ENCODE measurements at places on chromosomes 1 and 21. TPM values are rescaled to one million over a fixed set of nuclear protein-coding genes. Genes with fewer than 3 reads are reported as not detected.

Gene PTPN7
- total RNA-seq: not detected

Gene SERBP1
- total RNA-seq: 249 TPM

DNA sequence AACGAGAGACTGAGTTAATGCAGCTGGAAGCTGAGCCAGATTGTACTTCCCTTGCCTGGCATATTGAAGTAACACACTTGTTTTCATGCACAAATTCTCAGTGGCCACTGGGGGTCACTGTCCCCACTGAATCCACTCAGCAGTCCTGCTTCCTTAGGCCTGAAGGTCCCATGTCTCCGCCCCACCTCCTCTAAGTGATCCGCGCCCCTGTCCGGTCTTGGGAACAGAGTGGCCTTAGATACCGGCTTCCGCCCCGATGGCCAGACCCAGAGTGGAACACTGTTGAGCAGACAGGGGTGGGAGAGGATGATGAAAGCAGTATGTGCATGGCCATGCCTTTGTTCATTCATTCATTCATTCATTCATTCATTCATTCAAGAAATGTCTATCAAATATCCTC is 34.8 kb downstream of the CHAF1B start:
- DNase-seq: peak; percentile 45

- DNase-seq: no peak
These were observed 8.7 kb downstream of the TENT5B start for GRCh38 chr1:27003745-27004470.

DNA sequence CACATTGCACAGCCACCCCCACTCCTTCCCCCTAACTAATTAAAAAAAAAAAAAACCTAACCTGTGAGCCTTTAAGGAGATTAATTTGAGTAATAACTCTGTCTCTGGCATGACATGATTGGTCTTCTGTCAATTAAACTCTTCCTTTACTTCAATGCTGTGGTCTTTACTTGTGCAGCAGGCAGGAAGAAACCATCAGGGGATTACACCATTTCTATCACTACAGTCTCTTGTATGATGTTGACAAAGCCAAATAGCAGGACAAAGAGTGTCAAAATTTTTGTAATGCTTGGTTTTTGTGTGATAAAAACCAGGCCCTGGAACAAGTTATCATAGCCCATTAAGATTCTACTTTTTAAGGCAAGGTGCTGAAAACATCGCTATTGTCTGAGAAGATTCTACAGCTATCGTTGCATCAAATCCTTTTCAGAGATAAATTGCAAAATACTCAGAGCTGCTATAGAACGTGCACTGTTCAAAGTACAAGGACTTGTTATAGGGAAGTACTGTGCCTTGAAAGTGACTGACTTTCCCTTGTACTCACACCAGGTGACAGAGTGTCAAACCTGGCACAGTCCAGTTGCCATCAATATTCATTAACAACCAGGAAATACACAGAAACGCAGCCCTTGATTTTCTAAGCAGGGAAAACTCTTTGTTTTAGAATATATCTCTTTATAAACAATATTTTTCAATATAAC is 37.7 kb downstream of the LHX9 start:
- no peak for DNase-seq

DNA sequence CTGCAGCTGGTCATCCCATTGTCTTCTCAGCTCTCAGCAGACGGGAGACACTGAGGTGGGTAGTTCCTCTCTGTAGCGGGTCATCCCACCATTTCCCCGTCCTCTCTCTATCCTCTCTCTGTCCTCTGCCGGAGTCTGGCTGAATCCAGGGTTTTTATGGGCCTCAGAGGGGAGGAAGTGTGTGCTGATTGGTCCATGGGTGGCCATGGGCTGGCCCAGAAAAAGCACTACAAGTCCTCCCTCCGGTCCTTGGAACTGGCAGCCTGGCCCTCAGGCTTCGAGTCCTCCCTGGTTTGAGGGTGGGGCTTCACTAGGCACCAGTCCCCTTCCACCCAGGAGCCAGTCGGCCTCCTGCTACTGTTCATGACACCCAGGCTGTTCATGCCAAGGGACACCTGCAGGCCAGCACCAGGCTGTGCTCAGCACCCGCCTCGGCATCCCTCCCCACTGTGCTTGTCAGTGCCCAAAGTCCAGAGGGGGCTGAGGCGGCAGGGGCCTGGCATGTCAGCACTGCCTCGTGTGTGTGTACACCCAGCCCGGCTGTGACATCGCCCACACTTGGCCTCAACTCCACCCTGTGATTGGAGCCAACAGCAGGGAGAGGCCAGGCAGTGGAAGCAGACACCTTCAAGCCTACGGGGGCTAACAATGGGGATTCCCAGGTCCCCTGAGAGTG is 23.0 kb upstream of the LRRC8C start:
- no peak for DNase-seq

- no peak for DNase-seq
These were observed 69.6 kb downstream of the COLGALT2 start for GRCh38 chr1:183967914-183968313.

DNA sequence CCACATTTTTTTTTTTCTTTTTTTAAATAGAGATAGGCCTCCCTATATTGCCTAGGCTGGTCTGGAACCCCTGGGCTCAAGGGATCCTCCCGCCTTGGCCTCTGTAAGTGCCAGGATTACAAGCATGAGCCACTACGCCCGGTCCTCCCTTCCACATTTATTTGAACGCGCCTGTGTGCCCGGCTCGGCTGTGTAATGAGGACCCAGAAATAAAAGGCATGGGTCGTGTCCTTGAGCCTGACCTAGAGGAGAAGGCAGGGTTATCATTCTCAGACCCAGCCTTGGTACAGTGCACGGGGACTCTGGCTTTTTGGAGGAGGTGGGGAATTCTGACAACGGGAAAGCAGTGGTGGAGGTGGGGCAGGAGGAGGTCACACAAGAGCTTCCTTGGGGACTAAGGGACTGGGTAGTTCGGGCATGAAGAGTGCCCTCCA is 841 bp downstream of the CENPF start:
- DNase-seq: peak; percentile 42

DNA sequence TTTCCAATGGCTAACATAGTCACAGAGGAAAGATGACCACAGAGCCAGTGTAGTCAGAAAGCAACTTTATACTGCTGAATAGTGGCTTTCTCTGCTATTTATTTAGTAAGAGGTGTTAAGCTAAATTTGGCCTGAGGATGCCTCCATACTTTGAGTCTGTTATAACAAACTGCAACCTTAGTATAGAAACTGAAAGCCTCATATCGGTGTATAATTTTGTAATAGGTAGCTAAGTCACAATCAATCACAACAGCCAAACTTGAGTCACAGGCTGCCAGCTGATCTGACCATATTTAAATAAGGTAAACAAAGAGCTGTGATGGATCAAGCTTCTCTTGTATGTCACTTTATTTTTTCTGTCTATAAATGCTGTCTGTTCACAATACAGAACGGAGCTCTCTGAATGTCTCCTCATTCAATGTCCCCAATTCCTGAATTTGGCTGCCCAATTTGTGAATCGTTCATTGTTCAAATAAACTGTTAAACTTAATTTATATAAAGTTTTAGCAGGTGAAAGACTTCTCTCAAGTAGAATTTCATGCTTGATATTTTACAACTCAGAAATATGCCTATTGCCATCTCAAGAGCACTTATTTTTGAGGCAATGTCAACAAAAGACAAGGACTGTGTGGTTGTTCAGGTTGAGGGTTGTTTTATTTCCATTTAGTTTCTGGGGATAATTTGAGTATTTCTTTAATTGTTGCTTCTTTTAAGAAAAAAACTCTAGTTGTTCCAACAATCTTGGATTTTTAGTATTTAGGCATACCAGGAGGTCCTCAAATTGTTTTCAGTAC is 339.7 kb upstream of the B3GALT2 start:
- no peak for DNase-seq

DNA sequence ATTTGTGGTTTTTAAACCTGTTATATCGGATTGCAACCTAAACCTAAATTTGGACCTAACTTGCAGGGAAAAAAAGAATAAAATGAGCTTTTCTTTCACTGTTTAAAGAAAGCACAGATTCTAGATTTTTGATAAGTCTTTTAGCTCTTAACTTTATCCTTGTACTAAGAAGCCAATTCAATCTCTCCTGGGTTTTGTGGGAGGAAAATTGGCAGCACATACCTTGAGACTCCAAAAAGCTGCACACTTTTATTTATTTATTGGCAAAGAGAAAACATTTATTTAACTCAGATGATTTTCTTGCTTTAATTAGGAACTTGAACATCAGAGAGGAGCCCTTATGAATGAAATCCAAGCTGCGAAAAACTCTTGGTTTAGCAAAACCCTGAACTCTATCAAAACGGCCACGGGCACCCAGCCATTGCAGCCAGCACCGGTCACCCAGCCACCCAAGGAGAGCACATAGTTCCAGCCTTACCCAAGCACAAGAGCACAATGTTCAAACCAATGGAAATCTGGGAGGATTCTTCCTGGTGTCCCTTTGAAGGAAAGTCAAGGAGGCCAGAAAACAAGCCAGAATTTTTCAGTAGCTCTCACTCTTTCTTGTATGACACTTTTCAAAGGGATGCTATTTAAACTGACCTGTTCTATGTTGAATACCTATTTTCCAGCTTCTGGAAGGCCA is 10.1 kb upstream of the CACYBP start:
- peak; percentile 64 for DNase-seq

Measured in SJSA1 (cell line).